HS-27A (cell line): ENCODE measurements at places on chromosomes 2 and 18.

GRCh38 chr18:45871431-45872084, 46.1 kb downstream of the SIGLEC15 start:
- no peak for DNase-seq

DNA sequence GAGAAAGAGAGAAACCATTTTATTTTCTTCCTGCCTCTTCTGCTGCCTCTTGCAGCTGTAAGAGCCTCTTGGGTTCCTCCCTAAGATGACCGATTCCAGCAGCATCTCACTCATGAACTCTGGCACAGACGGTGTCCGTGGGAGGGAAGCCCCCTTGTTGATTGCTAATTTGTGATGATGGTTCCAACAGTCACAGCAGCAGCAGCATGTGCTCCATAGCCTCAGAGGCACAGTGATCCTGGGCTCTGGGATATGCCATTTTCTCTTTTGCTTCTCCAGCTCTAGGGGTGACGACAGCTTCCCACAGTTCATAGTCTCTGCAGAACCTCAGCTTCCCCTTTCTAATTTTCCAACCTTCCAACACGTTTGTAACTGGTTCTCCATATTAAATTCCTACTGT, 324.2 kb upstream of the HS6ST1 start:
- DNase-seq = no peak

DNA sequence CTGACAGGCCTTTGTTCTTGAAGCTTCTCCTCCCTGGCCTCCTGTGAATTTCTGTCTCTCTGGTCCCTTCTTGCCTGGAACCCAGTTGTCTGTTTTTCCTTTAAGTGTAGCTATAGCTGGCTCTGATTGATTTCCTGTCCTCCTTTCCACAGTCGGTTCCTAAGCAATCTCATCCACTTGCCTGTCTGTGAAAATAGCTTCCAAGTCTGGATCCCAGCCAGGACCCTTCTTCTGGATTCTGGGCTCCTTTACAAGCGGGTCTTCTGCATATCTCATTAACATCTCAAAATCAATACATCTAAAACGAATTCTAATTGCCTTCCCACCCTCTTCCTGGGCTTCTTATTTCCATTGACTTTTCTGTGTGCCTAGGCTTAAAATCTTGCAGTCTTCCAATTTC, 124.9 kb downstream of the DAW1 start:
- DNase-seq = no peak

- no peak for DNase-seq
Observed at GRCh38 chr18:60070631-60071030, 170.8 kb downstream of the PMAIP1 start.

- DNase-seq = no peak
Observed at GRCh38 chr18:23270986-23271680, 135.8 kb downstream of the CABLES1 start.

DNA sequence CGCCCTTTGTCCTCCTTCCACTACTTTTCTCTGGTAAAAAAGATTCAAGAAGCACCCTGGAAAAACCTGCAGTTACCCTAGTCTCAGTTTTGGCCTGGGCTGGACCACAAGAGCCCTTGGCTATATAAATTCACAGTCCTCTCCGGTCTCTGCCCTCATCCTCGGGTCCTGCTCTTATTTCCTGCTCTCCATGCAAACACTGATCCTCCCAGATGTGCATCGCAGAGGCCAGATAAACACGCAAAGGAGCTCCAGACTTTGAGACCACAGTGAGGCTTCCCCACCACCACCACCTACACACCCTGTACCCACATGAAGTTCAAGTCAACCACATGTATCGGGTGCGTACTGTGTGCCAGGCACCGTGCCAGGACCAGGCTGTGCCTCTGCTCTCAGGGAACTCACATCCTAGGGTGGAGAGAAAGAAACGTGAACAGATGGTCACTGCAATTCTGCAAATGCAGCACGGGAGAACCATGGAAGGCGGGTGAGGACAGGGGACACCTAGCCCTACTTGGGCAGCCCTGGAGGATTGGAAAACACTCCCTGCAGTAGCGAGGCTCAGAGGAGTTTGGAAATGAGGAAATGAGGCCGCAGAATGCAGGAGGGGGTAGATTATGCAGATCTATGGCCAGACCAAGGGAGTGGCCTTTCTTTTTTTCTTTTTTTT, 7.4 kb downstream of the CTDSP1 start:
- no peak for DNase-seq

GRCh38 chr18:50656396-50656795, 96.5 kb downstream of the MAPK4 start:
- DNase-seq = no peak

GRCh38 chr18:76686737-76687231, 135.6 kb upstream of the ZNF236 start:
- no peak for DNase-seq

DNA sequence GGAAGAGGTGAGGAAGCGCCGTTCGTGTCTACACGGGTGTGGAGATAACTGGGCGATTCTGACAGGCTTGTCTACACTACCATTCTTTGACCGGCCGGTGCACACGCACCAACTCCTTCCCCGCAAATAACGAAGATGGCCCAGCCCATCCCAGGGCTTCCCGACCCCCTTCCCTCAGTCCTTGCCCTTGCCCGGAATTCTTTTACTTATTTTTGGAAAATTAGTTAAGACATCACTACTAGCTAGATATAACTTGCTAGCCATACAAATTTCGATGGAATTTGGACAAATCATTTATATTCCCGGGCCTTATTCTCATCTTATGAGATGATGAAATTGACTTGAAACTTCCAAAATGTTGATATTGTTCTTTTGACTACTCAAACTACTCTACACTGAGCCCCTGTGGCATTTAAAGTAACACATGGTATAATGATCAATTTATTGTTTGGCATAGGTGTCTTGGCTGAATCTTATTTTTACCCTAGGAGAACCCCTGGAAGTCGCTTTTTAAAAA, 1.3 kb downstream of the ERICH2 start:
- no peak for DNase-seq
